ENCODE measurements at places on chromosomes 3 and 15.

- no peak for DNase-seq
These were observed 31.9 kb upstream of the UACA start for GRCh38 chr15:70795311-70795665.

- no peak for DNase-seq
These were observed 8.1 kb downstream of the PGBD4 start for GRCh38 chr15:34109797-34110663.

- no peak for DNase-seq
These were observed 171.8 kb downstream of the EPHA6 start for GRCh38 chr3:96986241-96986640.

- DNase-seq, result no peak
These were observed 1.3 kb downstream of the ACAP2 start for GRCh38 chr3:195441476-195441991.
